Adrenal gland (tissue), 19 donors: ENCODE measurements at places on chromosomes 4 and X. TPM values are rescaled to one million over a fixed set of nuclear protein-coding genes. Genes with fewer than 3 reads are reported as not detected.

DNA sequence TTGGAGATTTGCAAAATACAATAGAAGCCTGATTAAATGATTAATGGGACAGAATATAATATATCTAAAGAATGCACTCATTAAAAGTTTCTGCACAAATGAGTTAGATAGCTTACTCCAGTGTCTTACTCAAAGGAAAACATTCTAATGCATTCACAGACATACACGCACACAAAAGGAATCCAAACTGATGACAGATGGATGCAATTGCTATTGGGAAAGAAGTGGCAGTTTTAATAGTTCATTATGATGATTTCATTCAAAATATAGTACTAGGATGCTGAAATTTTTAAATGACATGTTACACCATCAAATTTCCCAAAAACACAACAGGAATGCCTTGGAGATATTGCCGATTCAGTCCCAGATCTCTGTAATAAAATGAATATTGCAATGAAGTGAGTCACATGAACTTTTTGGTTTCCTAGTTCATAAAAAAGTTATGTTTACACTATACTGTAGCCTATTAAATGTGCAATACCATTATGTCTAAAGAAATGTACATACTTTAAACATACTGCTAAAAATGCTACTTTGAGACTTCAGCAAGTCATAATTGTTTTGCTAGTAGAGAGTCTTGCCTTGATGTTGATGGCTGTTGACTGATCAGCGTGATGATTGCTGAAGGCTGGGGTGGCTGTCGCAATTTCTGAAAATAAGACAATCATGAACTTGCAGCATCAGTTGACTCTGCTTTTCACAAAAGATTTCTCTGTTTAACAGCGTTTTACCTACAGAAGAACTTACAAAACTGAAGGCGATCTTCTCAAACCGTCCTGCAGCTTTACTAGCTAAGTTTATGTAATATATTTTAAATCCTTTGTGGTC is 45.6 kb downstream of the BBS12 start:
- H3K4me3 ChIP-seq = no peak overlapping the region
- H3K36me3 ChIP-seq = no peaks in the 10 kb centered on the region
- DNase-seq = no peak
- no peaks in the 10 kb centered on the region for H3K27me3 ChIP-seq

Gene SERTM2
- not detected for total RNA-seq

Gene ADH7
- not detected for total RNA-seq

DNA sequence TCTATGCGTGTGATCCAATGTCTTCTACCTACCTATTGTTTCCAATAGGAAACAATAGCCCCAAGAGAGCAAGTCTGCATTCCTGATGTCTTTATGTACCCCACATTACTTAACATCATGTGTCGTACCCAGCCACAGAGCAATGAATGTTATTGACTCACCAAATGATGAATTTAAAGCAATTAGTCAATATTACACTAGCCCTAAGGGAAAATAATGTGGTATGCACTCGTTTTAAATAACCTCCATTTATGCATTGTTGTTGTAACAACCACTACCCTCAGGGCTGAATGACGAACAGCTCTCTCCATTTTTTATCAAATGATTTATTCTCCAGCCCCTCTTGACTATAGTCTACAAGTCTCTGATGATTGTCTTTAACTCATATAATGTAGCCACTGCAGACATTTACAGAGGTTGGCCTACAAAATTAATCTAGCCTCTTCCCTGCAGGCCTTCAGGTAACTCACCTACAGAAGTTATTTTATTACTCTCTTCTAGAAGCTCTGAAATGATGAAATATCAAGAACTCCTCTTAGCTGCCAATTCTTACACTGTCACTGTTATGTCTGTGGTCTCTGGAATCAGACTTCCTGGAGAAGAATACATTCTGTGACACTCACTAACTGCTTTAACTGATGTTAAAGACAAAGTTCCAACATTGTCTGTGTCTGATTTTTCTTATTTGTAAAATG is 601.7 kb upstream of the GRIA3 start:
- no peaks in the 10 kb centered on the region for H3K4me1 ChIP-seq
- no peaks in the 10 kb centered on the region for H3K27me3 ChIP-seq
- no peak overlapping the region for H3K27ac ChIP-seq

Gene EXOC1L
- total RNA-seq = not detected

Gene GLRA2
- total RNA-seq = not detected

DNA sequence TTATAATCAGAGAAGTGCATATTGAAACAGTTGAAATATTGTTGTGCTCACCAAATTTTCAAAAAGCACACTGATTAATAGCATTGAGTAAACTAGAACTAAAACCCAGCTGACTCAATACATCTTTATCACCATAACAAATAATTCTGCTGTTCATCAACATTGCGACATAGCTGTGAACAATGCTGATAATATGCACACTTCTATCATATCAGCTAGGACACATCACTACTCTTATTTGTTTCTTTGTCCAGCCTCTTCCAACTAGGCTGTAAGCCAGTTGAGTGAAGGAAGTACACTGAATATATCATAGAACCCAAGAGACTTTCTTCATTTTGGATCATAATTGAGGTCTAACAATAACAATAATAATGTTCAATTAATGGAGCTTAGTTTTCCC is 349.7 kb downstream of the IQCM start:
- H3K4me1 ChIP-seq = no peaks in the 10 kb centered on the region
- H3K4me3 ChIP-seq = no peak overlapping the region
- H3K36me3 ChIP-seq = no peaks in the 10 kb centered on the region
- no peak for DNase-seq

DNA sequence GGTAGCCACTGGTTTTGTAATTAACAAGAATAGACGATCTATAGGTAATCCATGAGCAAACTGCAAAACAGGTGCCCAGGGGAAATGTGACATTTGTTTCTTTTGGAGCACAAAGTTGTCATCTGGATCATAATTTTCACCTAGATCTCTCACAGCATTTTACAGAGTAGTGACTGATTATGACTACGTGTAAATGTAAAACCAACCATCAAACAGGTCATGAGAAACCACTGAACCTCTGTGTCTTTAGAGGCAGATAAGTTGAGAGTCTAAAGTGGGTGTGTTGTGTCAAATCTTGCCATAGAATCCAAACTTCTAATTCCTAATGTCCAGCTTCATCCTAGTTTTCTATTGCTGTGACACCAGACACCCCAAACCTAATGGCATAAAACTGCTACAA is 648.1 kb downstream of the MID1IP1 start:
- DNase-seq = no peak
- no peaks in the 10 kb centered on the region for H3K36me3 ChIP-seq
- no peak overlapping the region for H3K4me3 ChIP-seq
- no peaks in the 10 kb centered on the region for H3K4me1 ChIP-seq
- H3K27ac ChIP-seq = no peak overlapping the region
- H3K27me3 ChIP-seq = peaks cover 11% of the 10 kb centered on the region

Gene SMR3B
- 0.47 TPM for total RNA-seq

Gene GPR78
- not detected for total RNA-seq

Gene FAM133A
- 0.55 TPM for total RNA-seq

Gene ANOS1
- 0.60 TPM for total RNA-seq

GRCh38 chrX:104749951-104750610 is 184.1 kb downstream of the IL1RAPL2 start:
- no peaks in the 10 kb centered on the region for H3K36me3 ChIP-seq
- no peaks in the 10 kb centered on the region for H3K4me1 ChIP-seq
- H3K27ac ChIP-seq = no peak overlapping the region
- H3K27me3 ChIP-seq = peaks cover 10% of the 10 kb centered on the region
- no peak for DNase-seq
- no peak overlapping the region for H3K4me3 ChIP-seq

Gene CXCL6
- not detected for total RNA-seq

GRCh38 chr4:173208420-173208819 is 39.8 kb downstream of the GALNT7 start:
- no peak overlapping the region for H3K27ac ChIP-seq
- no peaks in the 10 kb centered on the region for H3K36me3 ChIP-seq
- no peak overlapping the region for H3K4me3 ChIP-seq
- no peak for DNase-seq
- H3K4me1 ChIP-seq = no peaks in the 10 kb centered on the region

Gene SHROOM4
- 6.9 TPM for total RNA-seq

GRCh38 chrX:332496-332860 is 13.9 kb upstream of the GTPBP6 start:
- H3K36me3 ChIP-seq = no peaks in the 10 kb centered on the region
- peaks cover 8% of the 10 kb centered on the region for H3K4me1 ChIP-seq
- H3K27ac ChIP-seq = no peak overlapping the region

- no peak for DNase-seq
- H3K4me3 ChIP-seq = no peak overlapping the region
- H3K27ac ChIP-seq = no peak overlapping the region
- H3K36me3 ChIP-seq = no peaks in the 10 kb centered on the region
These were observed 105.7 kb upstream of the PDLIM3 start for GRCh38 chr4:185640811-185641675.

DNA sequence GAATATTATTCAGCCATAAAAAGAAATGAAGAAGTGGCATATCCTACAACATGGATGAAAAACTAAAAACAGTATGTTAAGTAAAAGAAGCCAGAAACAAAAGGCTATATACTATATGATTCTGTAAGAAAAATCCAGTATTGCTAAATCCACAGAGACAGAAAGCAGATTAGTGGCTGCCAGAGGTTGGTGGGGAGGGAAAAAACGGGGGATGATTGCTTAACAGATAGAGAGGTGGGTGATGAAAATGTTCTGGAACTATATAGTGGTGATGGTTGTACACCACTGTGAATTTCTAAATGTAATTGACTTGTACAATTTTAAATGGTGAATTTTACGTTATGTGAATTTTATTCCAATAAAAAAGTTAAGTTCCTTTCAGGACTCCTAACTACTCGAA is 157.6 kb upstream of the SH3RF1 start:
- no peaks in the 10 kb centered on the region for H3K4me1 ChIP-seq
- no peak for DNase-seq
- H3K27ac ChIP-seq = no peak overlapping the region
- H3K36me3 ChIP-seq = no peaks in the 10 kb centered on the region
- no peak overlapping the region for H3K4me3 ChIP-seq

Gene STBD1
- total RNA-seq = 5.0 TPM

Gene RRH
- total RNA-seq = not detected

DNA sequence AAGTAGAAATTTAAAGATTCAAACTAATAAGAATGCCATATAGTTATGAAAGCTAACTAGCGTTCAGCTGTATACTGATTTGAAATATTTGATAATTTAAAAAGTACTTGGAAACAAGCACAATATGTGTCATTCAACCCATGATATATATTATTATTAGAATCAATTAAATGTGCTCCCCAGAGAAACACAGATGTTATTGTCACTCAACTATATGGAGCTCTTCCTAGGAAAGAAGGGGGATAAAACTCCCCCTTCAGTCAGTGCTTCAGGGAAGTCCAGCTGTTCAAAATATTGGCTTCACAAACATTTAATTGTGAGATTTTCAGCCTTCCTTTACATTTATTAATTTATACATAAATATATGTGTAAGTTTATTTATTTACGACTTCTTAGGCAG is 135.9 kb downstream of the SLC4A4 start:
- no peak for DNase-seq
- no peaks in the 10 kb centered on the region for H3K36me3 ChIP-seq
- H3K27me3 ChIP-seq = no peaks in the 10 kb centered on the region
- H3K4me3 ChIP-seq = no peak overlapping the region
- H3K27ac ChIP-seq = no peak overlapping the region

DNA sequence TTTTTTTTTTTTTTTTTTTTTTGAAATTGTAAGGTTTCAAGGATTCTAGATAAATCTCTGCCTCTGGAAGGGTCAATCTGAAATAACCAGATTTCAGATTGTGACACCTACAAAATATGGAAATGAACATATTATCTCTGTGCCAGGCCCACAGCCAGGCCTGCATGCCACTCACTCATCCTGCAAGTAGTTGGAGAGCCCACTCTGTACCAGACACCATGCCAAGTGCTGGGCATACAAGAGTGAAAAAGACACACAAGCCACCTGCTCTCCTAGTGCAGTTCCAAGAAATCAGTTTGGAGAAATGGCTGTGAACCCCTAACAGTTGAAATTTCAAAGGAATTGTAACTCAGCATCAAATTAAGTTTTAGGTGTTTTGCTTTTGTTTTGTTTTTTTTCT is 145.9 kb upstream of the NOCT start:
- no peaks in the 10 kb centered on the region for H3K4me1 ChIP-seq
- no peaks in the 10 kb centered on the region for H3K27me3 ChIP-seq

GRCh38 chrX:115978068-115978467 is 192.5 kb upstream of the AGTR2 start:
- H3K4me3 ChIP-seq = no peak overlapping the region
- H3K27ac ChIP-seq = no peak overlapping the region
- peaks cover 17% of the 10 kb centered on the region for H3K27me3 ChIP-seq
- H3K36me3 ChIP-seq = no peaks in the 10 kb centered on the region
- no peaks in the 10 kb centered on the region for H3K4me1 ChIP-seq
- DNase-seq = no peak

- DNase-seq = no peak
- no peak overlapping the region for H3K27ac ChIP-seq
- H3K36me3 ChIP-seq = no peaks in the 10 kb centered on the region
- H3K4me3 ChIP-seq = no peak overlapping the region
- no peaks in the 10 kb centered on the region for H3K4me1 ChIP-seq
These were observed 514.3 kb downstream of the PCDH7 start for GRCh38 chr4:31234494-31234893.

Gene RBMXL3
- not detected for total RNA-seq

Gene CENPI
- 0.69 TPM for total RNA-seq

DNA sequence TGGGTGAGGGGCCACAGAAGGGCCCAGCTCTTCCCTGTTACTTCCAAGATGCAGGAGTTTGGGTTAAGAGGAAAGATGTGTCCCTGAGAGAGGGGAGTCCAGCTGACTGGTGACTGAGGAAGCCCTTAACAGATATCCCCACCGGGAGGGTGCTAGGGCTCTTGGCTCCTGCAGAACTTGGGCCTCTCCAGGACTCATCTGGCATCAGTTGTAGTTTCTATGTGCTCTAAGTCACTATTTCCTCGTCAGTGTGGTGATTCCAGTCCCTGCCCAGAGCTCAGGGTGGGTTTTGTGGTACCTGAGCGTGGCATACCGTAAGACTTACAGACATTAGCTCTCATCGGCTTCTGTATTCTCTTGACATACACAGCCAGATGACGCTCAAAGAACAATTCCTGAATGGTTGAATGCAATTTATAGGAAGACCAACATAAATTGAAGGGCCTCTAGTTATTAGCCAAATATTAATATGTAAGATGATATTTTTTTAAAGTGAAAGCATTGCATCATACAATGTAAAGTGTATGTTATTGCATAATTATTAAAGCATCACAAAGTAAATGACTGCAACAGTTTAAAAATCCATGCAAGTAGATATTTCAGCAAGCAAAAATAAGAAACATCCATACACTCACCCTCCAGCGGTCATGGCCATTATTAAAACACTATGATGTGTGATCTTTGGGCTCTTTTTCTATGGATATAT is 195.5 kb downstream of the PTTG2 start:
- H3K27me3 ChIP-seq = no peaks in the 10 kb centered on the region
- H3K4me1 ChIP-seq = peaks cover 8% of the 10 kb centered on the region
- no peak overlapping the region for H3K4me3 ChIP-seq
- no peak for DNase-seq
- H3K27ac ChIP-seq = no peak overlapping the region

GRCh38 chr4:30265716-30266115 is 454.5 kb upstream of the PCDH7 start:
- H3K27me3 ChIP-seq = no peaks in the 10 kb centered on the region
- DNase-seq = no peak
- no peaks in the 10 kb centered on the region for H3K4me1 ChIP-seq
- no peak overlapping the region for H3K27ac ChIP-seq

GRCh38 chrX:72038868-72039267 is 92.8 kb downstream of the RTL5 start:
- peaks cover 13% of the 10 kb centered on the region for H3K27me3 ChIP-seq
- no peak overlapping the region for H3K4me3 ChIP-seq
- no peak overlapping the region for H3K27ac ChIP-seq
- no peak for DNase-seq
- no peaks in the 10 kb centered on the region for H3K4me1 ChIP-seq
- no peaks in the 10 kb centered on the region for H3K36me3 ChIP-seq

Gene DKK2
- total RNA-seq = 0.54 TPM
